ENCODE measurements at places on chromosomes 13 and 19.

- DNase-seq: no peak
Measured at GRCh38 chr13:66563076-66563475, 667.1 kb downstream of the PCDH9 start.

- no peak for DNase-seq
Measured at GRCh38 chr19:5045956-5046338, 77.0 kb downstream of the KDM4B start.

GRCh38 chr19:49929121-49929610, at the start of the genes ATF5 and NUP62:
TSS of gene ATF5 (plus strand) at chr19:49929205. CDS start at chr19:49930851, 1,646 bp downstream.
TSS of gene NUP62 (minus strand) at chr19:49929504. CDS start at chr19:49909807, 19,697 bp downstream.
- DNase-seq: peak; percentile 96

DNA sequence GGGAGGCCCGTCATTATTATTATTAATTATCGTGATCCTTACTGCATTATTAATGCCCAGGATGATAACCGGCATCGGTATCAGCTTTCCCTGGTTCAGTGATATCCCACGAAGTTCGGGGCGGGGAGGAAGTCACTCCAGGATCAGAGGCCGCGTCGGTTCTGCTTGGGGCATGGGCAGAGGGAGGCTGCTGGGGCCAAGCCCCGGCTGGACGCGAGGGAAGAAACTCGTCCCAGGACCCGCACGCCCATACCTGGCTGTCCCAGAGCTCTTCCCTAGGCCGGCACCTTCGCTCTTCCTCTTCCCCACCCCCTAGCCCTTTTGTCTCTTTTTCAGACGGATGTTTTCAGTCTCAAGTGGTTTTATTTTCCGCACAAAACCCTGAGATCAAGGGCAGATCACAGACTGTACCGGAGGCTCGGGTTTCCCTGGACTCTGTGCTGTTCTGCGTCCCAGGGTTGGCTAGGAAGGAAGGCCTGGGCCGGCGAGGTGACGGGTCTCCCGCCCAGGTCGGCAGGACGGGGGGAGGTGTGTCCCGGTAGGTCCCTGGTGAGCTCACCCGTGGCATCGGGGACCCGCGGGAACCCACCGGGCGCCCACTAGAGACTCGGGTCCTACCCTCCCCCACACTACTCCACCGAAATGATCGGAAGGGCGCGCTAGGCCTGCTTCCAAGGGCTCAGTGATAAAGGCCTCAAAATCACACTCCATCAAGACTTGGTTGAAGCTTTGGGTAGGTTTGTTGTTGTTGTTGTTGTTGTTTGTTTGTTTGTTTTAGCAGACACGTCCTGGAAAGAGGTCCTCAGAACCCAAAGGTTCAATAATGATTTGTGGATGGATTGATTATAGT, 7.9 kb downstream of the ZIC2 start:
- no peak for DNase-seq

- no peak for DNase-seq
Measured at GRCh38 chr19:51185069-51185867, 39.6 kb upstream of the CD33 start.

GRCh38 chr19:4986471-4986891, 17.6 kb downstream of the KDM4B start:
- DNase-seq: no peak

DNA sequence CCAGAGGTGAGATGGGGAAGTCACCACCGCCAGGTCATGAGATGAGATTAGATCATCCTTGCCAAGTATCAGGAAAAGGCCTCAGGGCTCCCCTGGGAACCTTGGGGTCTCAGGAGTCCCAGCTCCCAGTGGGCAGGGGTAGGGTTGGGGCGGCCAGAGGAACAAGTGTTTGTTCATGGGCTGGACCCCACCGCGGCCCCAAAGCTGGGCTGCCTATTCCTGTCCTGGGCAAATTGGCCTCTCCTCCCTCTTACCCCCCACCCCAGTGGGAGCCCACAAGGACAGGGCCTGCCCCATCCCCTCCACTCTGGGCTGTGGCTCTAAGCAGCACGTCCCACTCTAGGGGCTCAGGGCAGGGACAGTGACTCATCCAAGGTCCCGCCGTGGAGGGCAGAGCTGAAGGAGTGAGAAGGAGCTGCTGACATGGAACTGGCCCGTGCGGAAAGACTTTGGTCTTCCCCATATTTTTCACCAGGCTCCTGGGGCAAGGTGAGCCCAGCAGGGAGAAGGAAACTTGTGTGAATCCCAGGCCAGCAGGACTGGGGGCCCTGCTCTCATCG, 4.0 kb upstream of the HCN2 start:
- DNase-seq: no peak

DNA sequence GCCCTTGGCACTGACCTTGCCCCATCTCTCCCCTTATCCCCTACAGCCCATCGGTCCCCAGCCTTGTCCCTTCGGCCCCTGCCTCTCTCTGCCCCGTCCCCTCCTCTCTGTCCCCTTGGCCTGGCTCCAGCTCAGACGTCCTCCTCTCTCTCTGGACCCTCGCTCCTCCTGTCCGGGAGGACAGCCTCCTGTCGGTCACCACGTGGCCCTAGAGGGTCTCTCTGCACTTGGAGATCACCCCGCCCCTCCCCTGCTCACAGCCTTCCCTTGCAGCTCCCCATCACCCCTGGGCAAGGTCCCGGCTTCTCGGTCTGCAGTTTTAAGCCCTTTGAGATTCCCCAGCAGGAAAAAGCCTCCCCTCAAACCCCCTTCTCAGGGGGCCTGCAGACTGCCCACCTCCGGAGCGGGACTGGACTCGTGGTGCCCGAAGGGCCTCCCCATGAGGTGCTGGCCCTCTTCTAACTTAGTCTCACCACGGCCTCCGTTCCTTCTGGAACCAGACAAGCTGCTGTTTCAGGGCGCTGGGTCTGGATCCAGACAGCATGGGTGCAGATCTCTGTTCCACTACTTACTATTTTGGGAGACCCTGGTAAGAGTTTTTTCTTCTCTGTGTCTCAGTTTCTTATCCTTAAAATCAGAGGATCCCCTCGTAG, 3.3 kb upstream of the KLK15 start:
- DNase-seq: no peak

- no peak for DNase-seq
Measured at GRCh38 chr13:53014495-53015443, 13.8 kb upstream of the OLFM4 start.

DNA sequence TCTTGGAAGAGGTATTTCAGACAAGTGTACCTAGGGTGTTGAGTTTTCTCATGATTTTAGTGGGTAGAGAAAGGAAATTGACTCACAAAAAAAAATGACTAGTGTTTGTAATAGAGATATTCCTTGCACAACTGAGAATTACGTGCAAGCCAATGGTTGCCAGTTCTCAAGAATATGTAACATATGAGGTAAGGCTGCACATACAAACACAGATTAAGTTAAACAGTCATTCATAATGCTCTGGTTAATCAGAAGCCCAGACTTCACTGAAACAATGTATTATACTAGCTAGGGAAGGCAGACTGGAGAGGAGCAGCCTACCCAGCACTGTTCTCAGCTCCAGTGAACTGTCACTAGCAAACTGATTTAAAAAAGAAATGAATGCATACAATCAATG, 418.3 kb downstream of the DIAPH3 start:
- DNase-seq: no peak

GRCh38 chr13:98216711-98217285, 39.7 kb upstream of the RNF113B start:
- DNase-seq: no peak

DNA sequence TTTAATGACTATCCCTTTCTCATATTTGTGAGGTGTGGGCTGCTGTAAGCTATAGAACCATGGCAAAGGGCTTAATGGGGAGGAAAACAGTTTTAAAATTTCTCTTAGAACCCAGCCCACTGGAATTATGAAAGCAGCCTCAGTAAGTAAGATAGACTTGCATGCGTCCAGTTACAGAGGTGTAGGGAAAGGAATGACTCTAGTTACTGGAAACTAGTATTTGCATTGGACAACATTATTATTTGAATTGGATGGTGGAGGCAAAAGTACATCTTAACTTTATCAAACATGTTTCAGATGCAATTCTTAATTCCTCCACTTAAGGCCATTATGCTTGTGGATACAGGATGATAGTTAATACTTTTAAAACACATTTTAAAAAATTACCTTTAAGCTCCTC, 292.9 kb downstream of the SPRY2 start:
- no peak for DNase-seq

DNA sequence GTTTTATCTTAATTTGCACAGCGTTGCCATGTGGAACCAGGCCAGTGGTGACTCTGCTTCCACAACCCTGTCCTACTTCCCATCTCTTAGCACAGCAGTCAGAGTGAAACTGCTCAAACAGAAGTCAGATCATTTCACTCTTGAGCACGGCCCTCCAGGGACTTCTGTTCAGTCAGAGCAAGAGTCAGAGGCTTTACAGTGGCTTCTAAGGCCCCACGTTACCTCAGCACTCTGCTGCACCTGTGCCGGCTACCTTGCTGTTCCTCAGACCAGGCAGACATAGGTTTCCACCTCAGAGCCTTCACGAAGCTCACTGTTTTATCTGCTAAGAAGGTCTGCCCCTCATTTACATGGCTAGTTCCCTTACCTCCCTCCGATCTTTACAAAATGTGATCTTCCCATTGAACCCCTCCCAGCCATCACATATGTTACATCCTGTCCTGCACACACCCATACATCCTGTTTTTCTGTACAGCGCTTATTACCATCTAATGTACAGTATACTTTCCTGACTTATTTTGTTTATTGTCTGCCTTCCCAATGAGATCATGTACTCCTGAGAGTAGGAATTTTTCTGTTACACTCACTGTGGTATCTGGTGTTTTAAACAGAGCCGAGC, 41.6 kb downstream of the TM9SF2 start:
- no peak for DNase-seq

GRCh38 chr13:35703061-35703460, 226.6 kb upstream of the MAB21L1 start:
- no peak for DNase-seq

- DNase-seq: no peak
Measured at GRCh38 chr19:55345101-55345817, 5.6 kb downstream of the KMT5C start.

- no peak for DNase-seq
Measured at GRCh38 chr19:47370045-47370611, 21.0 kb downstream of the DHX34 start.

- DNase-seq: no peak
Measured at GRCh38 chr13:98109226-98109853, 33.6 kb upstream of the FARP1 start.

Measured in stimulated activated CD4-positive, alpha-beta T cell treated with anti-CD3 and anti-CD28 coated beads, Interleukin-1b, Interleukin-23, amount 100 ng/mL, for 4 hours (primary cell).